ENCODE measurements at places on chromosomes 4 and X.
A peak's percentile ranks its signal among the peaks of the same experiment; 100 is the strongest.

- no peak for DNase-seq
Observed at GRCh38 chr4:499567-499966, 557 bp downstream of the PIGG start.

DNA sequence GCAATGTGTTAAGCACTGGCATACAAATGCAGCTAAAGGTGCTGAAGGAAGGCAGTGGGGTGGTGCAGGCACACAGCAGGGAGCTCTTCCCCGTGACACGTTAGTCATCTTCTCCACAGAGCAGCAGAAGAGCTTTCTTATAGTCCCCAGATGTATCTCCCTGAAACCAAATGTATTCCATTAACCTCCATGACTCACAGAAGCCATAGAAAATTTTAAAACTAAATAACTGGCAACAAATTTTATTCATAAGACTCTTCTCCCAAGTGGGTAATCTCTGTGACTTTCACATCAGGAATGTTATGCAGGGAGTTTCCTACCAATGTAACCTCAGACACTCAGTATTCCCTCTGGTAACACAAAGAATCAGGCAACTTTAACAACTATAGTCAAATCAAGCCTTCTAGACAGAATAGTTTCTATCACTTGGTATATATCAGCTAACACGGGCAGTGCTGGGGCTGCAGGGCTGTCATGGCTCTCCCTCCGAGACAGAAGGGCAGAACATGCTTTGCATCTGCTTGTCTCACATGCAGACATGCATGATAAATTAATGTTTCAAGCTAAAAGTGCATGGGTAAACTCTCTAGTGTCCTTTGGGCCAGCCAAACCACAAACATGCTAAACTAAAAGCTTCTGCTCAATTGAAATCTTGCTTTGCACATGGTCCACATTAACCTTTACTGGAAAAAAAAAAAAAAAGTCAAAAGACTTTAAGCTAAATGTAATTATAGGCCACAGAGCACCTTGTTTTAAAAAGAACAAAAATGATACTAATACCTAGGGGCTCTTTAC is 28.2 kb downstream of the ANXA5 start:
- DNase-seq = no peak

DNA sequence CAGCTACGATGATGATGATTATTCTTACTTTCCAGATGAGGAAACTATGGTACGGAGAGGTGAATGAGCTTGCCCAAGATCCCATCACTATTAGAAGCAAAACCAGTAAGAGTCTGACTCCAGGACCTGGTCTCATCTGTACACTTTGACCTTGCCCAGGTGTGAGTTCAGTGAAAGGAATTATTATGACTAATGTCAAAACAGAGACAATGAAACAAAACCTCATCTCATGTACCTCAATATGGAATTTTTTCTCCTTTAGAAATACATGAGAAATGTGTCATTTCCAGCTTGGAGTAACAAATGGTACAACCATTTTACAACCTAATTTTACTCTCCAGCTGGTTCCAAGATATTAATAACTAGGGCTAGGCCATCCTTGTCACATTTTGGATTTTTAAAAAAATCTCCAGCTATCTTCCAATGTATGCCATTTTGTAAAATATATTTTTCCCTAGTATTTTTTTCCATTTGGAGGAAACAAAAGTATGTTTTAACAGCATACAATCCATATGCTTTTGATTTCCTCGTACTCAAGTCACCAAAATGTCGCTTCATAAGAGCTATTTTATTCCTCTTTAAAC is 213.8 kb downstream of the PTTG2 start:
- no peak for DNase-seq

GRCh38 chr4:183960962-183961541 is 55.9 kb downstream of the STOX2 start:
- no peak for DNase-seq

- DNase-seq = no peak
Observed at GRCh38 chr4:117771647-117772337, 262.5 kb upstream of the NDST3 start.

DNA sequence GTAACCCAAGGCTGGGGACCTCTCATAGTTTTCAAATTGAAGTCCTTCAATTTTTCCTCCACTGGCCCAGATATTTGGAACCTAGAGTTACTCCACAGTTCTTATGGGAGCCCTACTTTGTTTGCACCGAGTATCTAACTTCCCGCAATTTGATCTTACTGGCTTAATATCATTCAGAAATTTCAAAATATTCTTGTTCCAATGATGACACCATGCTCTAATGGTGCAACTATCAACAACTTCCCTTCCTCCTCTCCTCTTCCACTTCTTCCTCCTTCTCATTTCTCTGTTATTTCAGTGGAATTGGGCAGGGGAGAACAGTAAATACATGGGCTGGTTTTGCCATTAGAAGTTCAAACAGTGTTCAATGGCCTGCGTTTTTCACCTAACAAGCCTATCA is 20.2 kb downstream of the PDCL2 start:
- no peak for DNase-seq

DNA sequence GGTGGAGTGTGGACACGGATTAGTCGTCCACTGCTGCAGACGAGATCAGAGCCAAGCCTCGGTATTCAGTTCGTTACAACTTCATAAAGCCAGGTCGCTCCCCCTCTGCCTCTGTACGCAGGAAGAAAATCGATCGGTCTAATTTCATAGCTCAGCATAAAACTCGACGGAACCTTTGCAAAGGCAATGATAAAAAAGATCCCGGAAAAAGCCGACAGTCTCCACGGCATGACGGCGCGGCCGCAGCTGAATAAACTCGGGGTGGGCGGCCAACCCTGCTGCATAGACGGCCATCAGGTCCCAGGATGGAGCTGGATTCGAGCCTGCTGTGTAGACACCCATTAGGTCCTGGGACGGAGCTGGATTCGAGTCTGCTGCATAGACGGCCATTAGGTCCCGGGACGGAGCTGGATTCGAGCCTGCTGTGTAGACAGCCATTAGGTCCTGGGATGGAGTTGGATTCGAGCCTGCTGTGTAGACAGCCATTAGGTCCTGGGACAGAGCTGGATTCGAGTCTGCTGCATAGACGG is 113.8 kb upstream of the PPP2R3B start:
- DNase-seq = no peak

DNA sequence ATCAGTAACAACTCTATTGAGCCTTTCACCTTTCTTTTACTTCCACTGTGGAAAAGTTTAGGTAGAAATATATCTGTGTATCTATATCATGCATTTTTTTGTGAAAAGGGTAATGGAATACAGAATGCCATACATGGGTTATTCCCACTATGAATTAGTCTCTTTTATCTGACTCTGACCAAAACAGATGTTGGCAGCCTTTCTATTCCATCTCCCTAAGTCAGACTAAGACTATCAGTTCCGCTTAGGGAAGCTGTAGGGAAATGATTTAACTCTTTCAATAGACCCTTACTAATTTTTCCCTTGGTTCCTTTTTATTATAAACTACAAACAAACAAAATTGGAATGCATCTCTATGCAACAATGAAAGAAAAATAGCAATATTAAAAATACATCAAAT is 92.3 kb upstream of the LEF1 start:
- no peak for DNase-seq

- peak; percentile 20 for DNase-seq
Observed at GRCh38 chrX:112734290-112734689, 54.6 kb upstream of the LHFPL1 start.

DNA sequence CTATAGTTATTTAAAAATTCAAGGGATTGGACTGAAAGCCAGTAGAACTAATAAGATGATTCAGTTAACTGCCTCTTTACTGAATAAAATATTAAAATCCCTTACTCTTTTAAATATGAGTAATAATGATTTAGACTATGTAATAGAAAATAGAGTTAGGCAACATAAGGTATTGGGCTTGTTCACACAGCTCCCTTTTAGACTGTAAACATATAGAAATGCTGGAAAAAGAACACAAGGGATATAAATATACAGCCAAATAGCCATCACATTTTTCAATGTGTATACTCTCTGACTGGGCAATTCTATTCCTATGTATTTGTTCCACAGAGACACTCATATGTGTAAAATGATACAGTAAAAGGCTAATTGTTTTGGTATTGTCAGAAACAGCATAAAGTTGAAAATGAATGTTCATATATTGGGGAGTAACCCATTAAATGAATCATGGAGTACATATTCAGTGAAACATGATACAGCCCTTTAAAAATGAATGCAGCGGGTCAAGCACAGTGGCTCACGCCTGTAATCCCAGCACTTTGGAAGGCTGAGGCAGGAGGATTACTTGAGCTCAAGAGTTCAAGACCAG is 129.8 kb downstream of the TBC1D19 start:
- no peak for DNase-seq

DNA sequence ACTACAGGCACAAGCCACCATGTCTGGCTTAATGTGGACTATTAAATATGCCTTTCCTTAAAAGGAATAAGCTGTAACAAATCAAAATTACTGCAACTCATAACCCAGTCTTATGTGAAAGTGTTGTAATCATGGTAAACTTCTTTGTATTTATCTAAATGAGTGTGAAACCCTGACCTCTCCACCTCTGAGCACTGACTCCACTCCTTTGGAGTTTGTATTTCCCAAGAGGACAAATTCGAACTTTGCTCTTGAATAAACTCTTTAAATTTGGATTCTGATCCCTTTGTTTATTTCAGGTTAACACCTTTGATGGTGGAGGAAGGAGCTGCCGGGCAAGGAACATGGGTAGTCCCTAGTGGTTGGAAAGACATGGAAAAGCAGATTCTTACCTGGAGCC is 48.3 kb upstream of the FAM9A start:
- no peak for DNase-seq

GRCh38 chrX:38154818-38155217 is 65.9 kb downstream of the SRPX start:
- DNase-seq = no peak

DNA sequence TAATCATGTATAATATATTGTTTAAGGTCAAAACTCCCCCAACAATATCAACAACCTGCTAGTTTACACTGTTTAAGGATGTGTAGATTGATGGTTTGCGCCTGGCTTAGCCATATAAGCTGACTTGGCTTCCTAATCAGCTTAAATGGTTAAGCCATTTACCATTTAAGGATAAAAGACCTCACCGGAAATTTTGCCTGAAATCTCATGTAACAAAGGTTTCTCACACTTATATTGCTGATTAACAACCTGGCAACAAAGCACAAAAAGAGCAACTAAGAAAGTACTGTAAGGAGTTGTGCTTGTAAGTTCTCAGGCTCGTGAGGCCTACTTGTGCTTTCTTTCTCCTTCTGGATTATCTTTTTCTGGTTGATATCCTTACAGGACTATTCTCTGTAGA is 485.2 kb downstream of the GABRG1 start:
- DNase-seq = no peak

DNA sequence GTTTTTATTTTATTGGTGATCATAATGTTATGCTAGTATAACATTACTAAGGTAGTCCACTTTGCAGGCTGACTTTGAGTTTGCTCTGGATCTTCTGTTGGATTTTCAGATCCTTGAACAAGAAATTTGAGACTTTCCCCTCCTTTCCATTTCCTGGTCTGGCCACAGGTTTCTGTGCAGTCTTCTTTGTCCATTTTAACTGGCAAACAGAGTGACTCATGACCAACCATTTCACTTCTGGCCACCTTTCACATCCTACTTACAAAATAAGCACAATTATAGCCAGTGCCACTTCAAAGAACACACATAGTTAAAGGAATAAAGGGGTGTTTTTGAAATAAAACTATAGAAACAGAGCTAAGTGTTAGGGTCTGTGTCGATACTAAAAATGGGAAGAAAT is 8.4 kb downstream of the ANK2 start:
- DNase-seq = no peak

GRCh38 chrX:4935846-4936245 is 1222.4 kb upstream of the PRKX start:
- DNase-seq = peak; percentile 2

GRCh38 chr4:6356076-6356560 is 86.5 kb downstream of the WFS1 start:
- DNase-seq = no peak

GRCh38 chr4:161792991-161793390 is 370.8 kb downstream of the FSTL5 start:
- no peak for DNase-seq

- no peak for DNase-seq
Observed at GRCh38 chr4:78031417-78031950, 25.6 kb upstream of the FRAS1 start.

GRCh38 chrX:16999275-16999674 is 52.8 kb downstream of the REPS2 start:
- no peak for DNase-seq

Measured in hindlimb muscle (tissue), 1 donor.